ENCODE measurements at places on chromosomes 2 and 18.

- DNase-seq, result no peak
Measured at GRCh38 chr2:238423561-238424312, 3.0 kb upstream of the ASB1 start.

DNA sequence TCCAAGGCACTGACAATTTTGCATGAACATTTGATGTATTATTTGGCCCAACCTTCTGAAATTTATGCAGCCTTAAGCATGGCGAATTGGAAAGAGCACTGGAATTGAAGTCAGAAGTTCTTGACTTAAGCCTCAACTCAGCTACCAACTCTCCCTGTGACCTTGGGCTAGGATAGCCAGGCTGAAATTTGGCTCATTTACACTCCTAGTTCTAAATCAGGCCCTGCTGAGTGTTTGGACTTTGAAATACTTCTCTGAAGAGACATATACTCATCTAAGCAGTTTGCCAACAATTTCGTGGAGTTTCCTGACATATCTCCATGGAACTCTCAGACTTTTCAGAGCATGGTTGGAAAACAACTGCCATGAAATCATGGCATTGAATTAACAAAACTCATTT, 489.6 kb upstream of the PIK3C3 start:
- DNase-seq, result no peak

GRCh38 chr18:24398540-24398939, 916 bp upstream of the OSBPL1A start:
- no peak for DNase-seq

DNA sequence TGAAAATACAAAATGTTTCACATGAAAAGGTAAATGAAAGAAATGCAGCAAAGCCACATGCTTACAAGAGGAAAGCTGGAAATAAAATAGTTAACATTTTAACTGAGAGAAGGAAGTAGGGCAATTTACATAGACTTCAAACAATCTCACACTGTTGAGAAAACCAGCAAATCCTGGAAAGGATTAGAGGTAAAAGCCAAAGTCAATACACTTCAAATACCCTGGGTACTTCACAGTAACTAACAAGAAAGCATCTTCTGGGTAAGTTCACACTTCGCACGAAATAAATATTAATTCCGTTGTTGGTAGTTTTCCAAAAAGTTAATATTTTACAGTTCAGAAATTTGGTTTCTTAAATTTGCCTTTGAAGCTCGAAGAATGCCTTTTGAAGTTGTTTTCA, 3.5 kb upstream of the ERICH2 start:
- no peak for DNase-seq

DNA sequence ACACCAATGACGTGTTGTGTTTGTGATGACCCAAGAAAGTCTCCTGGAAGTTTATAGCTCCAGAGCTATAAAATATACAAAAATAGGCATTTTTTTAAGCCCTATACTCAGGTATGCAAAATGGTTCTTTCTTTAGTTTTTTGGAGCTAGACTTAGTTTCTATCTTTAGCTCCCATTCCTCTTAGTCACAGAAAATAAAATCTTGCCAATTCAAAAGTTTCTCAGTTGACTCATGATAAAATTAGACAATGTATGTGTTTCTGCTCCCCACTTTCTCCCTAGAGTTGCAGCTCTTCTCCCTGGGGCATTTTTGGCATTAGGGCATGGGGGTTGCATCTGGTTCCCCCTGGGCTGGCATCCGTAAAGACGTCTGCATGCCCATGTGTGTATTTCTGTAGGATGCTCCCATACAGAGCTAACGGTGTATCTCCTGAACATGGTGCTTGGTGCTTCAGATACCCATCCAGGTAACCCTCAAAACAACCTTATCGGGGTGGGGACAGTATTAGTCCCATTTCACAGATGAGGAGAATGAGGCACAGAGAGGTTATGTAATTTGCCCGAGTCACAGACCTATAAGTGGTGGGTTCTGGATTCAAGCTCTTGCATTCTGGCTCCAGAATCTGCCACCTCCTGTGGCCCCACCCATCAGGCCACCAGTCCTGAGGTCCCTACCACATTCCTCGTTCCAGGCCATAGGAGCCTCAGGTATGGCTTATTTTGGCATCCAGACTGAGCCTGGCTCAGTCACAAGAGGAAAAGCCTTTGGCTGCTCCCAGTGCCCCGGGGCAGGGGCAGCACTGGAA, 43.1 kb upstream of the ASAP2 start:
- no peak for DNase-seq

- no peak for DNase-seq
Measured at GRCh38 chr2:72139471-72139873, 8.2 kb downstream of the CYP26B1 start.

GRCh38 chr2:108314586-108315296, 26.0 kb downstream of the SULT1C2 start:
- no peak for DNase-seq

- no peak for DNase-seq
Measured at GRCh38 chr18:75209951-75210258, 692 bp upstream of the TSHZ1 start.

DNA sequence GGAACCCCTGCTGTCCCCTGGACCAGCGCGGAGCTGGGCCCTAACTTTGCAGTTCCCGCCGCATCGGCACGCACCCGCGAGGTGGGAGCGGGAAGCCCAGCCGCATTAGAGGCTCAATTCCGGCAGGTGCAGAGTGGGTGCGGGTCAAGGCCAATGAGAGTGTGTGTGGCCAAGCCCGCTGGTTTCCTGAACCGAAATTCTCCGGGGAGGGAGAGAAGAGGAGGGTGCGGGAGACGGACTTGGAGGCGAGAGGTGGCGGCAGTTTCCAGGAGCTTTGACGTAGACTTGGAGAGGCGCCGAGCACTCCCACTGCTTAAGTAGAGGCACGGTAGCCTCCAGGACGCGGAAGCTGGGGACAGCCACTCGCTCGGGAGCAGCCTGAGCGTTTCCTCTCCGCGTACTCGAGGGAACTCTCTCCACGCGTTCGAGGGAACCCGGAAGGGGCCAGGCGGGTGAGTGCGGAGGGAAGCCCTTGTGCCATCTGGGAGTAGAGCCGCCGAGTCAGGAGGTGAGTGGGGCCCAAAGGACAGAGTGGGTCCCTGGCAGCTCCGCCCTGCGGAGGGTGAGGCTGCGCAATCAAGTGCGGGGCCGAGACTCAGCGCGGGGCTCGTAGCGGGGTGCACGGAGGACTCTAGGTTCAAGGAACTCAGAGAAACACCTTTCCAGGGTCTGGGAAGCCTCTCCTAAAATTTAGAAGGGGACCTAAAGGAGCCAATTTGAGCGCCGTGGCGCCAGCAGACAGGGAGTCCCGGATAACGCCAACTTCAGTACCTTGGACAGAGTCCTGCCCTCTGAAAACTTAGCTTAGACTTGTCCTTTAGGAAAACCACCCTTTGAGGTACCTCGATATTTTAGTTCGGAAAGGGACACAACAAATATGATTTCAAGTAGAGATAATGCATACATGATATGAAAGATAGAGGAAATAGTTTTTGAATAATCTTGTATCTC, at the start of gene FAM237A:
Gene FAM237A (plus strand): TSS at position 413 of the 951 bp plus-strand sequence. CDS start 1,750 bp downstream, outside the sequence.
- no peak for DNase-seq

GRCh38 chr2:146229508-146230155, 1615.2 kb upstream of the ACVR2A start:
- no peak for DNase-seq

GRCh38 chr18:24271381-24272228, 126.0 kb downstream of the OSBPL1A start:
- DNase-seq, result peak; percentile 7

- no peak for DNase-seq
Measured at GRCh38 chr18:34742891-34743341, 32.8 kb downstream of the DTNA start.

DNA sequence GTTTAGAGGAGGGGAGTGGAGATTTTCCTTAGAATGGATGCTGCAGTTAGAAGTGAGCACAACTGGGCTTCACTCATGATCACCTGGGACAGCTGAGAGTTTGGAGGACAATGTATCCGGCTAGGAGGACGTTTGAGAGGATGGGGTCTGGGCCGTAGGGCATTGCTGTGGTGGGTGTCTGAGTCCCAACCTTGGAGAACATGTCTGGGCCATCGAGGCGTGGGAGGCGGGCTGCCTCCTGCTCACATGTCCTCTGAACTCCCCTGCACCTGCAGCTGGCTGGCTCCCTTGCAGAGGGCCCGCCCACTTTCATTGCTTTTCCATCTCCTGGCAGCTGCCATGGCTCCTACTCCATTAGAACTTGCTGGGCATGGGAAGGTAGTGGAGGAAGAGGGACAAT, 203.0 kb upstream of the PXDN start:
- DNase-seq, result no peak

GRCh38 chr2:73033766-73034381, 37.6 kb downstream of the SFXN5 start:
- DNase-seq, result no peak

- DNase-seq, result no peak
Measured at GRCh38 chr2:70718241-70718640, 49.8 kb downstream of the ADD2 start.

DNA sequence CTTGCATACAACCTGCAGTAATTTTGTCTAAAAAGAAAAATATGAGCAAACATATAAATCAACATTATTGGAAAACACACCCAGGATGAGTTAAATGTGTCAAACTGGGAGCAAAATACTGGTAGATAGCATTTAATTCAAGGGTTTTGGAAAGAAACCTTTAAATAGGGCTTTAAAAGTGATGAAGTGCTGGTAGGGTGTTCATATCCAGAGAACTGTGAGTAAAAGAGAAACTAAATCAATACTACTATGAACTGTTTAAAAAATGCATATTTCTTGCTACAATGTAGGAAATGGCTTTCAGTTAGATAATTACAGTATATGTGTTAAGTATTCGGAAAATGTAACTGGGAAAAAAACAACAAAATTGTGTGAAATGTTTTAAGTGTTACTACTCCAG, 117.8 kb downstream of the ATAD2B start:
- DNase-seq, result no peak

DNA sequence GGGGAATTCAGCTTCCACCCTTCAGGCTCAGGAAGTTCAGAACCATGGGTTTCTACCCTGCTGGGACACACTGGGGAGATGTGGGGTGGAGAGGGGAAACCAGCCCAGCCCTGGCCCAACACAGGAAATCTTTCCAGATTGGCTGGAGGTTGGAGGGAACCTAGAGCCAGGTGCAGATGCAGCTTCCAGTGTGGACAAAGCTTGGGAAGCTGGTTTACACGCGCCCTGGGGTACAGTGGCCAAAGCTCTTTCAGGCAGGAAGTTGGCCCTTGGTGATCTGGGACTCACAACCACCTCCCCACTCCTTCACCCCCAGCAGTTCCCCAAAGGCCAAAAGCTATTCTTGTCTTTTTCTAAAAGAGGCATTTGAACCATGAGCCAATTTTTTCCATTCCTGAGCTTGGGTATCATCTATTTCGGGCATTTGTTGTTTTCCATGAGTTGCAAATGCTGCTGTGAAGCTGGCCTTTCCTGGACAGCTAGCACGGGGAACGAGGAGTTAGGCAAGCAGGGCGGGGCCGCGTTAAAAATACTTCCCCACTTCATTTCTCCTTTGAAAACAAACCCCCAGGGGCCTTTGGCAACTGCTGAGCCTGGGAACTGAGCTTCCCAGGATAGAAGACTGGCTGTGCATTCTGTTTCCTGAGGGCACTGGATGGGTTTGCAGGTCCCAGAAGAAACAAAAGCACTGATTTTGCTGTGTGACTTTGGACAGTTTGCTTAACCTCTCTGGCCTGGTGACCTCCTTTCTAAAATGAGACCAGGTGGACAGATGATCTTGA, 3.1 kb upstream of the ARID5A start:
- DNase-seq, result no peak

GRCh38 chr18:36348971-36349417, 51.5 kb downstream of the FHOD3 start:
- no peak for DNase-seq

- DNase-seq, result no peak
Measured at GRCh38 chr18:74500372-74500771, 4.2 kb downstream of the CNDP2 start.

DNA sequence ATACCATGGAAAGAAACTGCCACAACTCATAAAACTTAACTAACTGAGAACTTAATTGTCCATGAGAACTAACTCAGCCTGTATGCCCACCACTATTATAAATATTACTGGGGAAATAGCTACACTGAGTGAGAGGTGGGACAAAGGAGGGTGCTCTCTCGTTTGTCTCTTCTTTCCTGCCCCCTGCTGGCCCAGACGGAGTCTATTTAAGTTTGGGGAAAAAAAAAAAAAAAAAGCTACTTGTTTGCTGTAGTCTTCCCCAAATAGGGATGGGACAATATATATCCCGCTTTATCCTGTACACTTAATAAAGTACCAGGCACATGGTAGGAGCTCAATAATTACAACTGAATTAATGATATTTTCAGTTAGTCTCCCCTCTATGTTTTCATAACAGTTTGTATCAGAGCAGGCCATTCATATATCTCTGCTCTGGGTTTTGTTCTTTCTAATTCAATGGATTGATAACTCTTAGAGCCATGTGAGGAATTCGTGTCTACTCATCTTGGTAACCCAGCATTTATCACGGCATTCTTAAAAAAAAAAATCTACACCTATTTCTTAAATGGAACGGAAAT, 647.6 kb upstream of the PKDCC start:
- DNase-seq, result no peak

GRCh38 chr2:190582019-190582418, 47.5 kb upstream of the NEMP2 start:
- DNase-seq, result no peak

GRCh38 chr2:538646-539045, 138.6 kb downstream of the TMEM18 start:
- DNase-seq, result no peak

- DNase-seq, result no peak
Measured at GRCh38 chr2:203685789-203686420, 20.5 kb upstream of the CD28 start.

DNA sequence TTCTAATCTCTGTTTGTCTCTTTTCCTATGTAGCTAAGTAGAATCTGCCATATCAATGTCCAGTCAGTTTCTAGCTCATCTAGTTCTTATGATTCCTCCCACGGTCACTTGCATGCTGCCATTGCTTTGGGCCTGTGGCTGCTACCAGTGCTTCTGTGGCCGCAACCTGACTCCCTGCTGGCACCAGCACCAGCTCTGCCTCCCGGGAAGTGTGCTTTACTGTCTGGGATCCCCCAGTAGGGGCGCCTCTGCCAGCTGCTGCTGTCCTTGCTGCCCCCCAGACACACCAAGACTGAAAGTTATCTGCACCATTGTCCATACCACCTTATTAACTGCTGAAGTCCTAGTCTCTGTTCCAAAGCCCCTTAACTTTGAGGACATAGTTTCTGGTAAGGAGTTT, 56.3 kb downstream of the RAPGEF4 start:
- DNase-seq, result no peak

GRCh38 chr2:147663962-147664361, 180.9 kb upstream of the ACVR2A start:
- no peak for DNase-seq

DNA sequence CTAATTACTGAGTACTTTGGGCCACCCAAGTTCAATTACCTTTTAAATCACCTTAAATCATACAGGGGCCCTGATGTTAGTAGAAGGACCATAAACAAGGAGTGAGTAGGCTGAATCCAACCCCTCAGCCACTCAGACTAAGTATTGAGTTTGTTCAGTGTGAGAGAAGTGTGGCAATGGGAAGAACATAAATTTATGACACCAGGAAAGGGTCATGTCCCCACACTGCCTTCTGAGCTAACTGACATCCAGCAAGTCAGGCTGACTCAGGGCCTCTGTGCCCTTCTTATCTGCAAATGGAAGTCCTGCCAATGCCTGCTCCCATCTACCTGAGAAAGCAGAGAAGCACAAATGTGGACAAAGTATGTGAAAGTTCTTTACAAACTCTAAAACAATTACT, 12.9 kb downstream of the PLEKHM3 start:
- DNase-seq, result no peak

Measured in stimulated activated CD4-positive, alpha-beta T cell treated with anti-CD3 and anti-CD28 coated beads, Interleukin-15, amount 100 ng/mL, for 48 hours (primary cell).